ENCODE measurements at places on chromosomes 2 and 18.

GRCh38 chr2:240642806-240643092 is 17.5 kb downstream of the GPR35 start:
- no peak for DNase-seq

GRCh38 chr2:42138163-42139015 is 30.8 kb upstream of the EML4 start:
- no peak for DNase-seq

GRCh38 chr2:168035458-168035857 is 211.9 kb downstream of the STK39 start:
- DNase-seq = peak; percentile 75

- DNase-seq = no peak
Measured at GRCh38 chr2:195687320-195688086, 30.5 kb downstream of the SLC39A10 start.

DNA sequence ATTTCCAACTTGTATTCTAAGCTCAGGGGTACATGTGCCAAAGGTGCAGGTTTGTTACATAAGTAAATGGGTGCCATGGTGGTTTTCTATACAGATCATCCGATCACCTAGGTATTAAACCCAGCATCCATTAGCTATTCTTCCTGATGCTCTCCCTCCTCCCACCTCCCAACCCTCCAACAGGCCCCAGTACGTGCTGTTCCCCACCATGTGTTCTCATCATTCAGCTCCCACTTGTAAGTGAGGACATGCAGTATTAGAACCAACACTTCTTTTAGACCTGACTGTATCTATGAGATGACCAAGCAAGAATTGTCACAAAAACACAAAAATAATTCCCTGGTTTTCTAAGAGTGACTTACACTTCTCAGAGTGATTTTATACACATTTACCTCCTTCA is 83.0 kb downstream of the VIT start:
- DNase-seq = no peak

DNA sequence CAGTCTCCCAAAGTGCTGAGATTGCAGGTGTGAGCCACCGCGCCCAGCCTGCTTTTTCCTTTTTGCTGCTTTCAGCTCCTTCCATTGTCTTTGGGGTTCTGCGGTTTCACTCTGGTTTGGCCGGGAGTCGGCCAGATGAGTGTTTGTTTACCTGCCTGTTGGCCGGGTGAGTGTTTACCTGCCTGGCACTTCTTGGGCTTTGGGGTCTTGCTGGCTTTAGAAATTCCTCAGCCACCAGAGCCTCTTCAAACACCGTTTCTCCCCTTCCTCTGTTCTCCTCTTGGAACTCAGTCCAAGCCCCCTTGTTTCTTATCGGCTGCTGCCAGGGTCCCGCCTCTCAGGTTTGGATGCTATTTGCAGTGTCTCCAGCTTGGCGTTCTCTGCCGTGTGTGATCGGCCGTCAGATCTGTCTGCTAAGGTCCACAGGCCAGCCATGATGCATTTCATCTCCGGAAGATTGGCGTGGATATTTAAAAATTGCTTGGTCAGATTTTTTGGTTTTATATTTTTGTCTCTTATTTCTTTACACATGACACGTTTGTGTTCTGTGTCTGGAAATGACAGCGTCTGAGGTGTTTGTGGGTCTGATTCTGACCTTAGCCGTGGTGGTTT is 14.2 kb upstream of the GAL3ST2 start:
- DNase-seq = peak; percentile 46

DNA sequence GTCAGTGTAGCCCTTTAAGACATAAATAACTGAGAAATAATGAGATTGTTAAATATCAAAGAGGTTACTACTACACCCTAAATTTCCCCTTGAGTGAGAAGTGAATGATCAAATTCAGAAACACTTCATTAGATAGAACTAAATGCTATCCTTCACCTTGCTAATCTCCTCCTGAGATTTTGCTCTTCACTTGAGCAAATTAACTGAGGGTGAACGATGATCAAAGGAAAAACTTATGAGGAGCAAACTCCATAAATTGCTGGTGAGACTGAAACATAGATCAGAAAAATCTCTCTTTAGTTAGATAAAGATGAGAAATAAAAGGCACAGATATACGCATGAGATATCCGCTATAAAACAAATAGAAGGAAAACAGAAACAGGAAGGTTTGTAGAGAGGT is 63.1 kb upstream of the TANC1 start:
- no peak for DNase-seq

GRCh38 chr2:45276914-45277313 is 267.7 kb upstream of the SIX2 start:
- no peak for DNase-seq
